Activated CD4-positive, CD25-positive, alpha-beta regulatory T cell (primary cell): ENCODE measurements at places on chromosomes 7 and 10.

DNA sequence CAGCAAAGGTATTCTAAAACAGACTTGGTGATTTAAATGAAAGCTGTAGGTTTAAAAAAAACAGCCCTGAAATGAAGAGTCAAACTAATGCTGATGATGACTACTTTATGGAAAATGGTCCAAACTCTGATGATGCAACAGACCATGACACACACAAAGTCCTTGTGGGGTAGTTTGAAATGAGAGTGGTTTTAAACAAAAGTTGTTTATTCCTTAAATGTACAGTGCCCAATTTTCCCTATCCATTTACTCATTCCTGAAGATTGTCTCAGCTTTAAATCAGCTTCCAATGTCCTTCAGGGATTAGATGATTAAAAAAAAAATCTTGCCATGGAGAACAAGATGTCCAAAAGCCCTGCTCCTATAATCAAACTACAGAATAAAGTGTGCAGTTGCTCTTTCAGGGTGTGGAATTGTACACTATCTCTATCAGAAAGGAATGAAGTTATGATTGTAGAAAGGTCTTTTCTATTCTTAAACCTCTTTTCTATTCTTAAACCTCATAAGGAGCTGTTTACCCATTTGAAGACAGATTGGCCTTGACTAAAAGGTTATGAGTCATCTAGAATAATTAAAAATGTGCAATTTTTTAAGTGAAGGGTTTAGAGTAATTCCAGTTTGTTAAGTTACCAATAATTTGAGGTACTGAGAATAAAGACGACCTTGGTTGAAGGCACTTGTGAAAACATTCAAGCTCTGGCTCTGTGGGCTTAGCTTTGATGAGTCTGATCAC is 70.2 kb upstream of the ITGA8 start:
- DNase-seq = no peak

GRCh38 chr7:155533120-155533826 is 13.1 kb downstream of the CNPY1 start:
- DNase-seq = no peak

DNA sequence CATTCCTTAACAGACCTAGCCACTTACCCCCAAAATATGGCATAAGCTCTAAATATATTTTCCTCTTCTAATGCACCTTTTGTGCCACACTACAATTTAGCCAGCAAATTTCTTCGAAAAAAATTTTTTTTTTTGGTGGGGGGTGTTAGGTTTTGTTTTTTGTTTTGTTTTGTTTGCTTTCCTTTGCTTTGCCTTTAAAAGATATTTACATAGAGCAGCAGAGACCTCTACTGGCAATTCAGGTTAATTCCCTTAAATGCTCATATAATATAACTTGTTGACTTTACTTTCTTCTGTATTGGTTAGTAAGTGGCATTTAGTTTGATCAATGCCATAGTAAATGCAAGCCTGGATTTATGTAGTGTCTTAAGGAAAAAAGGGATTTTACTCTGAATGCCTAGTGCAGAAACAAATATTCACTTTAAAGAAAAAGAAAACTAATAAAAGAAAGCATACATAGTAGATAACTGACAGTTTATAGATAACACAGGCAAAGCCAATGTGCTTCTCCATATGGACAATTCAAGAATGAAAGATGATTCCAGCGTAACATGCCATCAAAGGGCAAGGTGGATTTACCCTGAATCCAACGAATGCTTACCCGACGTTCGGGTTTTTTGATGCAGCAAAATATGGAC is 1250.6 kb downstream of the GATA3 start:
- DNase-seq = no peak

DNA sequence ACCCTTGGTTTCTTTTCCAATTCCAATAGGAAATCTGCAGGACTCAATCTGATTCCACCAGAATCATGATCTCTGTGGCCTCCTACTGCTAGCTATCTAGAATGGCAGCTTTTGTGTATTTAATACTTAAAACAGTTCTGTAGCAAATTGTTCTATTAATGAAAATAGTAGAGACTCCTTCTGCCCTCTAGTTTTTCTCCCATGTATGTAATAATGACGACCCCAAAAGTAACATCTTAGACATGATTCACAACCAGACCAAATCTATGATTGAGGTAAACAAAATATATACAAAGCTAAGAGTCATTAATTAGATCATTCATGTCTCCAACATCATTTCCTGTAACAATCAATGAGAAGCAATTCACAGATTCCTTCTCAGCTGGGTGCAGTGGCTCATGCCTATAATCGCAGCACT is 259.1 kb upstream of the MKLN1 start:
- no peak for DNase-seq

- DNase-seq = no peak
These were observed 2.5 kb downstream of the P4HA1 start for GRCh38 chr10:73093922-73094850.

GRCh38 chr7:72234086-72234485 is 178.1 kb downstream of the CALN1 start:
- DNase-seq = no peak

DNA sequence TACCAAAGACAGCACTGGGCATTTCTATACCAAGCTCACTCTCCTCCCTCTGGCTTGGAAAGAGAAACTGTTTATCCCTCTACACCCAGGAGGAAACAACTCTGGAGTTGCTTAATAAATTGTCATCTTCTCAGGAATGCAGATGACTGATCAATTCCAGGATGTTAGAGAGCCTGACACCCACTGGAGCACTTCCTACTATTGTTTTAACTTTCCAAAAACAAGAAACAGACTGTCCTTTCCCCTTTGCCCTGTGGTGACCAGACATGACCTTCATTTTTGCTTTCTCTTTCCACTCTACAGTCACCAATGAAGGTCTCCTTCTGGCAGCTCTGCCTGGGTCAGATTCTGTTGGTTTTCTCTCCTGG is 19.6 kb downstream of the GIMAP4 start:
- no peak for DNase-seq

DNA sequence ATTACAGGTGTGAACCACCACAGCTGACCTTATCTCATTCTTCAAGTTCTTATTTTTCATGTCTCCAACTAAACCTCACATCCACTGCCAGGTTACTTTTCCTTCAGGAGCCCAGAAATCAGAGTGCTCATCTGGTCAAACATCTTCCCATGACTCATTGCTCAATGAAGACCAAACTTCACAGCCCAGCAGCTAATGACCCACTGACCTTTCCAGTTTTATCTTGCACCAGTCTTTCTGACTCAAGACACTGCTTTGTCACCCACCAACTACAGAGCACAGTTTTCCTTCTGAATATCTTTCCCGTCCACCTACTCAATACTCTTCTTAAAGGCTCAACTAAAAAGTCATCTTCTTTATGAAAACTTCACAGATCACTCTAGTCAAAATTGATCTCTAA is 245.1 kb downstream of the CHCHD3 start:
- no peak for DNase-seq

GRCh38 chr10:1424648-1425047 is 312.7 kb downstream of the ADARB2 start:
- DNase-seq = no peak
